ENCODE measurements at places on chromosomes 2 and 18.

DNA sequence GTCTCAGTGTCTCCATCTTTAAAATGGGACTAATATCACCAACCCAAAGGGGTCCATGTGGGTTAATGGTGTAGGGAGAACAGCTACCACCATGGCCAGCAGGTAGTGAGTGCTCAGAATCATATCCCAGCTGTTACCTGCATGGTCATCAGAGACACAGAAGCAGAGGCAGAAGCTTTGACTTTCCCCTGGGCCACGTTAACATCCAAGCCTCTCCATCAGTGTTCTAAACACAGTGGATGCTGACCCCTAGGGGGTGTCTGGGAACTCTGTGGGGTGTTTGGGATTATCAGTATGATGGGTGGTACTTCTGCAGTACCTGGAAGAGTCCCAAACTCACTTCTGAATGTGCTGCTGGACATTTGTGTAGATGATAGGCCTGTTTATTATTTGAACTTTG, 93.6 kb downstream of the GYPC start:
- no peak for DNase-seq

DNA sequence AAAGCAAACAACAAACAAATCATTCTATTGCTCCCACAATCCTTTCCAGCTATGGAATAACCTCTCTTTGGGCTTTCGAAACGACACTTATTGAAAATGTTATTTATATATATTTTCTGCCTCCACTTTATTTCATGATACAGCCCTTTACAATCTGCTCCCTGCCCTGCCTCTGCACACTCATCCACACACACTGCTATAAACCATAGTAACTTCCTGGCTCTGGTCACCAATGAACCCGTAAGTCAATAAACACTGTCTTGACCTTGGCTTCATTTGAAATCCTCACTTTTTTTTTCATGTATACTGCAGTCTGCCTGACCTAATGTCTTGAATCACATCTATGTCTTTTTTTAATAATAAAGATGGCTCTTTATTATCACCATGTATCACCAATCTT, 161.5 kb downstream of the SLC39A10 start:
- no peak for DNase-seq

DNA sequence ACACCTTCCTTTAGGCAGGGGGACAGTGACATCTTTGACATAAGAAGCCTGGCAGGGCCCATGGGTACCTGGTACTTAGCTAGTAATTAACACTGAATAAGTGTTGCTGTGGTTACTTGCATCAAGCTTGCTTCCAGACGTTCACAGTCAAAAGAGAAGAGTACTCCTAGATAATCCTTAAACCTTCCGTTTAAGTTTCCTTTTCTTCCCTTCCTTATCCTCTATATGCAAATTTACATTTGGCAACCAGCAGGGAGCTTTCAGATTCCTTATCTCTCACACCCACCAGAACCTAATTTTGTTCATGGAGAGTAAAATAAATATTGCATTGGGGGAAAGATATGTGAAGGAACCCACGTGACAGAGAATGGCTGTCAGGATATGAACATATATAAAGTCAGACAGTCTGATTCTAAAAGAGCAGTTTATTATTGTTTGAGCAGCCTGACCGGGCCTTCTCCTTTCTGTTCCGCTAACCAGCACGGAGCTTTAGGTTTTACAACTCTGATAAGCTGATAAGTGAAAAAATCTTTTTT, 7.8 kb upstream of the RAB31 start:
- DNase-seq = no peak

GRCh38 chr2:25606892-25607291, 66.5 kb downstream of the DTNB start:
- no peak for DNase-seq

DNA sequence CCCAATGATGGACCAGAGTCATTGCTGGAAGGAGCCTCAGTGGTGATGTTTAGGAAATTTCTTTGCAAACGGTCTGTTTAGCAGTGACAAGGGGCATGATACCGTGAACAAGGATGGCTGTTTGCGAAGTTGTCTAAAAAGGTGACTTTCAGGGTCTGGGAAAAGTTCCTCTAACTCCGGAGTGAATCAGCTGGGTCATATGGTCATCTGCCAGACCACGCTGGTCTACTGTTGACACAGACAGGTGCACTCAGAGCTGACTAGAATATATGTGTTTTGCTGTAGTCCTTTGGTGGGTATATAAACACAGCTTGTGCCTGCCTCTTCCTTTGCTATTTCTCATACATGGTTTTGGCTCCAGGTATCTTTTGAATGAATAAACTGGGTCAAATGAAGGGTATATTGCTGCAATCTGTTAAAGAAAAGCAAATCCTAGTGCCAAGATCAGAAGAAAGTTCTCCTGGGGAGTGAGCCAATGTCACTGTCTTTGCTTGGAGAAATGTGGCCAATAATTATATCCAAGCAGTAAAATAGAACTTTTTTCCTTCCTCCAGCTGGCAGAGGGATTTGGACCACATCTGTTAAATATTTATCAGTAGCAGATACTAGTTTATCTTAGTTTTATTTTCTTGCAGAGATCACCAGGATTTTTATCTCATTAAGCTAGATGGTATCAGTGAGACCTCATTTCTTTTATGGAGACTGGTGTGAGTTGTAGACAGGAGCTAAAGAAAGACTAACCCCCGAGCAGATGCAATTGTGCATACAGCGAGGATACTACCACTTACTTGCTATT, 286.0 kb downstream of the TRIB2 start:
- no peak for DNase-seq

GRCh38 chr2:85255456-85255812, 72.4 kb downstream of the TGOLN2 start:
- no peak for DNase-seq

DNA sequence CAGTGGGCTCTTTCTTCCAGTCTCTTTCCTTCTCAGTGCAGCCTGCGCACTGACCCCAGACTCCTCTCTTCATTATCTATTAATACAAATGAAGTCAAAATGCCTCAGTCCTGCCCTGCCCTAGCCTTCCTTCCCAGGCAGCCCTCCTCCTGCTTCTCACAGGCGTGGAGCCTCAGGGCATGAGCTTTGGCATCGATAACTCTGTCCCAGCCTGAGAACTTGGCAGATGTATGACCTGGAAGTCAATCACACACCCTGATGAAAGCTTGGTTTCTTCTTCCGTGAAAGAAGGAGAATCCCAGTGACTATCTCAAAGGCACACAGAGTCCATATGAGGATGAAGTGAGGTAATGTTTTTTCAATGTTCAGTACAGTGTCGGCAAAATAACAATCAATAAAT, 600.7 kb upstream of the ID2 start:
- no peak for DNase-seq

- no peak for DNase-seq
Observed at GRCh38 chr2:159506202-159506601, 110.1 kb downstream of the BAZ2B start.

- DNase-seq = no peak
Observed at GRCh38 chr2:14944562-14945346, 312.2 kb downstream of the LRATD1 start.

DNA sequence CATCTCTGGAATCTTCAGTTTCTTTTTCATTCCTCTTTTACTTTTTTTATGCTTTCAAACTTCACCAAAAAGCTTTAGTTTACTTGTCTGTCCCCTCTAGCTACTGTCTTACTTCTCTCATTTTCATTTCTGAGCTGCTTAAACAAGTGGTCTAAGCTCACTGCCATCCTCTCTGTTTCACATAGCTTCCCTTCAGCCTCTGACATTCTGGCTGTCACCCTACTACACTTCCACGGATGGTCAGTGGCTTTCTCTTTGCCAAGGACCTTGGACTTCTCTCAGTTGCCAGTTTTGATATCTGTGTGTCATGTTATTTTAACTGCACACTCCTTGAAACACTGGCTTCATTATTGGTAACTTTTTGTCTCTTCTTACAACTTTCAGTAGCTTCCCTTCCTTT, 176.1 kb downstream of the IKZF2 start:
- DNase-seq = no peak

- DNase-seq = no peak
Observed at GRCh38 chr2:33106115-33106514, 159.4 kb downstream of the LTBP1 start.

- DNase-seq = no peak
Observed at GRCh38 chr18:23105581-23106219, 29.6 kb upstream of the CABLES1 start.

- DNase-seq = no peak
Observed at GRCh38 chr2:31426096-31426495, 11.6 kb upstream of the XDH start.

DNA sequence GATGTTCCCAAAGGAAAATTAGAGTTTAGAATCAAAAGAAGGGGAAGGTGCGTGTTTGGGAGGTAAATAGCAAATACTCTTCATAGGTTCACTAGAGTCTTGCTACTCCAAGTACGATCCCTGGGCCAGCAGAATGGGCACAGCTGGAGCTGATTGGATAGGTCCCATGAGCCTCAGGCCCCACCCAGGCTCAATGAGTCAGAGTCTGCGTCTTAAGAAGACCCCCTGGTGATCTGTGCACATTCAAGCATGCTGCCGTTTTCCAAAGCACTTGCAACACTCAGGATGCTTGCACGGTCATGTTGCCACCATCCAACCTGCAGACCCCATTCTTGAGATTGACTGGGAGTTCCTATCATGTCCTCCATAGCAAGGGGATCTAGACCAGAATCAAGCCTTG, 40.5 kb downstream of the ABCG8 start:
- no peak for DNase-seq

GRCh38 chr18:23578891-23579653, 7.2 kb downstream of the NPC1 start:
- DNase-seq = no peak

GRCh38 chr2:63163161-63163820, 112.7 kb downstream of the OTX1 start:
- DNase-seq = peak; percentile 60

GRCh38 chr18:63708650-63709049, 5.9 kb downstream of the SERPINB11 start:
- no peak for DNase-seq

GRCh38 chr2:47521666-47522285, 118.8 kb downstream of the MSH2 start:
- DNase-seq = no peak

GRCh38 chr2:97715951-97716694, 2.7 kb downstream of the ZAP70 start:
- DNase-seq = no peak

GRCh38 chr2:56148825-56149224, 35.0 kb upstream of the CCDC85A start:
- no peak for DNase-seq

GRCh38 chr18:832085-832681, 20.1 kb upstream of the YES1 start:
- DNase-seq = no peak

DNA sequence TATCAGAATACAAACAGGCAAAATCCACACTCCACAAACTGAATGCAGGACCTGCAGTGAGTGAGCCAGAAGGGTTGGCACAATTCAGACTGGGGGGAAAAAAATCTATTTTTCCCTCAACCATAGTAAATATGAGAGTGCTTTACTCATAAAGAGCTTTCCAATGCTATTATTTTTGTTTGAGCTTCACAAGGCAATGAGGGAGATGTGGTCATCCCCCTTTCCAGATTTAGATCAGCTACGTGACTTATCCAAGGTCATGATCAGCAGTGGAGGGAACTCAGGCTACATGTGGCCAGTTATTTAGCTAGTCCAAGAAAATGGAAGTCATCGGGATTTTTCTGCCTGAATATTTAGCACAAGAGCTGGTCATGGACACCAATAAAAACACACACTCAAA, 120.4 kb upstream of the KLF7 start:
- DNase-seq = no peak

GRCh38 chr2:119421741-119422140, 9.9 kb upstream of the TMEM37 start:
- DNase-seq = no peak

GRCh38 chr2:167732326-167732725, 515.1 kb downstream of the STK39 start:
- DNase-seq = no peak

DNA sequence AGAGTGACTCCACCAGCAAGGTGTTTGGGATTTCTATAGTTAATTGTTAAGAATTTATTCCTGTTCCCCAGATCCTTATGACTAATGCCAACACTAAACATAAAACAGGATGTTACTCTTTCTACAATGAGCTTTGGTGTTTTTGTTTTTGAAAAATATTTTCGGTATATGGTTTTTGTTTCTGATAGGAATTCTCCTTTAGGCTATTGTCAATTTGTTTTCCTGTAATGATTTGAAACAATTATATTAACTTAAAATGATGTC, 182.6 kb downstream of the AGAP1 start:
- no peak for DNase-seq

- DNase-seq = no peak
Observed at GRCh38 chr18:3153107-3153704, 66.6 kb downstream of the MYOM1 start.

All from NCI-H1930 (cell line).